Stimulated activated CD8-positive, alpha-beta memory T cell treated with anti-CD3 and anti-CD28 coated beads, Interleukin-4, amount 100 ng/mL, for 1 hour (primary cell): ENCODE measurements at places on chromosomes 1 and 21.

- DNase-seq: no peak
Observed at GRCh38 chr1:206100226-206100815, 16.9 kb downstream of the AVPR1B start.

GRCh38 chr1:20555025-20555757 lies 2.8 kb downstream of the FAM43B start:
- DNase-seq: no peak

- DNase-seq: no peak
Observed at GRCh38 chr1:40317394-40318074, 448 bp upstream of the COL9A2 start.

DNA sequence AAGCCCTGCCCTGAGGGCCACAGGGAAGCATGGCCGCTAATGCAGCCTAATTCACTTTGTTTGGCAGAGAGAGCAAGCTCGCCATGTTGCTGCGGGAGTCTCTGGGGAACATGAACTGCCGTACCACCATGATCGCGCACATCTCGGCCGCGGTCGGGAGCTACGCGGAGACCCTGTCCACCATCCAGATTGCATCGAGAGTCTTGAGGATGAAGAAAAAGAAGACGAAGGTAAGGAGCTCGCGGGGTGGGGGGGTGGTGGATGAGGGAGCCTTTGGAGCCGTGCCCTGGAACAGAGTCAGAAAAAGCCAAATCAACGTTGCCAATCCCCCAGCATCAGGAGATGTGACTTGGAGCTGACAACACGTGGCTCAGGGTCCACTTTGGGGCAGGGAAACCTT lies 529.4 kb downstream of the KIF26B start:
- DNase-seq: no peak

DNA sequence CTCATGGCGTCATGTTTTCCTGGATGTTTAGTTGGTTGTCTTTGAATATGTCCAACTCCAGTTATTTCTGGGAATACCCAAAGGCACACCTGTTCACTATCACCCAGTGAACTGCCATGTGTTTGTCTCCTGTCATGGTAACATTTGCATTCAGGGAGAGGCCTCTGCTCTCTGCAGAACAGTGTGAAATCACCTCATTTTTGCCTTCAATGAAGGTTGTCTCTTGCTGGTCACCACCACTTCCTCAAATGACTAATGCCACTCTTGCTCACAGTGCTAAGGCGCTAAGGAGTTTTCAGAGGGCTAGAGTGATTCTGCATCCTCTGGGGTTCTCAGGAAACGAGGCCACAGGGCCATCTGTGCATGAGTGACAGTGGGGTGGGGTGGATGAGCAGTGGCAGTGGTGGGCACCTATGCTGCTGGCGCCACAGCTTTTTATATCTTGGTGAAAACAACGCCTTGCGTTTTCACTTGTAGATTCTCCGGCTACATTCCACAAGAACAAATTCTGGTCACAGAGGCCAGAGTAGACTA lies 60.0 kb upstream of the ATP5PO start:
- peak; percentile 44 for DNase-seq

DNA sequence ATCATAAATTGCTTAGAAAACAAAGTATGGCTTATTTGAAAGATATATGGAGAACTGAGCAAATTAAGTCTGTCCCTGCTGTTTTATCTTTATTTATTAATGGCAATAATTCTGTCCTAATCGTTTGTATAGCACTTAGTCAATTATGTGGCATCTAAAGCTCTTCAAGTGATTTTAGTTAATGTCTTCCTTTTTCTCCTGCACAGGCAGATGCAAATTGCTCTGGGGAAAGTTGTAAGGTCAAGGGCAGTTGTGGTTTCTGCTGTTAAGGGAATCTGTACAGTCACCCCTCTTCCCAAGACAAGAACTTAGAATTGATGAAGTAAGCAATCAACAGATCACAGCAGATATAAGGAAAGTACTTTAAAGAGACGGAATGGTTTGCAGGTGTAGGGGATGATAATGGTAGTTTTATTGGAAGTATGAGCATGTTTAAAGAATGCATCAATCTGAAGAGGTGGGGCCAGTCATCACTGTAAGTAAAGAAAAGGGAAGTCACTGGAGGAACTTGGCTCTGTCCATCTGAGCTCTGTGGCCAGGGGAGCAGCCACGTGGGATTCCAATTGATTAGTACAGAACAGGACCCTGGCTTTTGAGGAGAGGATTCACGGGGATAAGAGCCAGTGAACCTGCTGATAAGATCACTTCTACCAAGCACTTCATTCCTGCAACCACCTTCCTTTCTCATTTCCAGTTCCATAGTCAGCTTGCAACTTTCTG lies 116.0 kb upstream of the KCNJ6 start:
- no peak for DNase-seq

DNA sequence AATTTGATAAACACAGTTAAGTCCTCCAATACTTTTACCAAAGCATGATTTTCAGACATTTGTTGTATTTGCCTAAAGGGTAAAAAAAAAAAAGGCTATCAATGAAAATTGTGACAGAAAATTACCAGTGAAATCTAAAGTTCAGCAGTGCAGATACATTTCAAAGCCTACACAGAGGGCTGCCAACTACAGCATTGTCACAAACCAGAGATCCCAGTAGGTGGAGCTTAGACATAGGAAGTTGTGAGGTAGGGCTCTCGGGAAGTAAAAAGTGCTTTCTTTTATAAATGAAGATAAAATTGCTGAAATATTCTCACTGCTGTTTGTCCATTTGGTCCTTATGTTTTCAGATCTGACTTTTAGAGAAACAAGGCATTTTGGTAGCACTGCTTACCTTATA lies 123.0 kb downstream of the DYRK1A start:
- no peak for DNase-seq

DNA sequence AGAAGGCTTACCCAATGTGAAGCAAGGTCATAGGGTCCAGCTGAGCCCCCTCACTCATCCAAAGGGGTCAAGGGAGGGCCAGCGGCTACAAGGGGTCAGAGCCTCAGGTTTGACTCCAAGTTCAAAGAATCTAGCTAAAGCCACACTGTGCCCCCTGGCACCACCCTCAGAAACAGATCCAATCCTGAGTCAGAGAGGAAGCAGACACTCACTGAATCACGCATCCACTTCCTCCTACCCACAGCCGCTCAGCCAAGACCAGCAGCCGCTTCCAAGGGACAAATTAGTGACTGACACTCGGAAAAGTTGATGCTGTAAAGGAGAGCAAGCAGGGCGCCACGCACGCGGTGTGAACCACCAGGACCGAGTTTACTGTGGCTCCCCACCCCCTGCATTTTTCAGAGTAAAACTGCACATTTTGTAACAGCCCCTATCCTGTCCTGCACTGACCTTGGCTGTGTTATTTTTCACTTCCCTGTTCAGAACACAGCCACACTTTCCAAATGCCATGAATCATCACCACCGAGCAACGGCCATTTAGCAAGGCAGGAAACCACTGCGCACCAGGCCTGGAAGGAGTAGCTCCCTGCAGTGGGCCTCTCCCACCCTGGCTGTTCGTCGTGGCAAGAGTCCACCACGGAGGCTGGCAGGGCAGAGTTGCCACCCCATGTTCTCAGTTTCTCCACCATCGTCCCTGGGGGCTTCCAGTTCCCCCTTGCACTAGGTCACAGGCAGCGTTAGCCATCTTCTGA lies 147.8 kb downstream of the TOMM20 start:
- DNase-seq: peak; percentile 20

DNA sequence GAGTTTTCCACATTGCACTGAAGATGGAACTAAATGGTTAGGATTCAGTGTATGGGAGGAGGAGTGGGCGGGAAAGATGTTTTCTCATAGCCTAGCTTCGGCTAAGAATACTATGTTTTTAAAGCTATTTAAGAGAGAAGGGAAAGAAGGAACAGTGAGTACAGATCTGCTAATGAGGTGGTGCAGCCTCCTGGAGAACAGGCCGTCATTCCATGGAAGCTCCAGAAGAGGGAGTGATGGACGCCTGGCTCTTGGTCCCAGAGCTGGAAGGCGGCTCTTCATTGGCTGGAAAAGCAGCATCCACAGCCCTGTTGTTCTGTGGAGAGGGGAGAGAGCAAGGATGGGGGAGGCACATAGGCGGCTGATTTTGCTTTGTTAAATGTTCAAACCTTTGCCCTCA lies 6.9 kb downstream of the CAMK1G start:
- DNase-seq: no peak

DNA sequence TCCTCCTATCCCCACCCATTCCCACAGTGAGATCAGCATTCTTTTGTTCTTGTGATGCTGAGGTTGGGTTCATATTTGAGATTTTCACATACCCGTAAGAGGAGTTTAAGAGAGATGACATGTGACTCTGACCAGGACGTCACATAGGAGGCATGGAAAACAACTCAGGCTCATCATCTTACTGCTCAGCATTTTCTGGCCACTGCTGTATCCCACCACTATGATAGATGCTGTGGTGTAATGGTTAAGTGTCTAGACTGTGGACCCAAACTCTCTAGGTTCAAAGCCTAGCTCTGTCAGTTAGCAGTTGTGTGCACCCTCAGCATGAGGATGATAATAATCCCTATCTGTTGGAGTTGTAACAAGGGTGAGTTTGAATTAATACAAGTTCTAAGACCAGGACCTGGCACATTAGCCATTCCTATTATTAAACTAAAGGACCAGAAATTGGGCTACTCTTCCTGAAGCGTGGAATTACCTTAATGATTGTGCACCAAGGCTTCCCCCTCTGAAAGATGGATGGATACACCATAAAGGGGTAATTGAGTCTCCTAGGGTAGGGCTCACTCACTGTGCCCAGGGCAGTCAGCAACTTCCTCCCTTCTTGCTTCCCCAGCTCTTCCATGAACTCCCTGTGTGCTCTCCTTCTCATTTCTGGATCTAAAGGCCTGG lies 40.9 kb downstream of the LGR6 start:
- no peak for DNase-seq

- no peak for DNase-seq
Observed at GRCh38 chr1:98164509-98164908, 243.7 kb upstream of the DPYD start.

DNA sequence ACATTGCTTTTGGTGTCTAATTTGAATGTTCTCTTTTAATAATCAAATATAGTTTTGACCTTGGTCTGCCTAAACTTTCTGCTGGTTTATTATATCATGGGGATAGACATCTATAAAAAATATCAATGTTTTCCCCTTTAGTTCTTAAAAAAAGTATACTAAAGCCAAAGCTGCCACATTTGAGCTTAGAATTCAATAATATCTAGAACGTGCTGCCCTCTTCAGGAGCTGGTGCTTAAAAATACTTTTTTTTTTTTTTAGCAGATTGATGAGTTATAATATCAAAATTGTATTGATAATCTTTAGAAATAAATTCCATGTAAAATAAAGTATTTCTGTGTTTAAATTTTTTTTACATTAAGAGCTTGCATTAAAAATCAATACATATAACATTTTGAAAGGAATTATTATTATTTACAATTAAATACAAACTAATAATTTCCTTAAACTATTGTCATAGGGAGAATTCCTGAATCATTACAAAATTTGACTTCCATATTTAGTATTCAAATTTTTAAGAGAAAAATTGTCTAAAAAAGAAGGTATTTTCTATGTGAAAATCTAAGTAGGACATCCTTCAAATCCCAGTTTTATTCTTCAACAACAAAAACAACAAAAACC lies 40.1 kb upstream of the ADGRL2 start:
- no peak for DNase-seq

DNA sequence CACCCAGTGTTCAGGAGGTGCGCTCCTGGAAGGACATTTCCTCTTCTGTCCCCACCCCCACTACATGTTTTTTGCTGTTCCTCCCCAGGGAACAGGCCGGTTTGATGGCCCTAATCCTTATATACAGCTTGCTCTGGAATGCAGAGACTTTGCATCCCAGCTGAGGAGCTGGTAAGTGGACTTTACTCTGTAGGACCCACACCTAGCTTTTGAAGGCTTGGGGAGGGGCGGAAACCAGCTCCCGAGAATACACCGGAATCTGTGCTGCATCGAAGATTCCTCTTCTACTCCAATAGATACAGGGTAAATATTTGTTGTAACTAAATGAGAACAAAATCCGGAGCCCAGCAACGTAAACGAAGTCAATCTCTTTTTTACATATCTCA lies 1.2 kb upstream of the CGN start:
- DNase-seq: no peak

DNA sequence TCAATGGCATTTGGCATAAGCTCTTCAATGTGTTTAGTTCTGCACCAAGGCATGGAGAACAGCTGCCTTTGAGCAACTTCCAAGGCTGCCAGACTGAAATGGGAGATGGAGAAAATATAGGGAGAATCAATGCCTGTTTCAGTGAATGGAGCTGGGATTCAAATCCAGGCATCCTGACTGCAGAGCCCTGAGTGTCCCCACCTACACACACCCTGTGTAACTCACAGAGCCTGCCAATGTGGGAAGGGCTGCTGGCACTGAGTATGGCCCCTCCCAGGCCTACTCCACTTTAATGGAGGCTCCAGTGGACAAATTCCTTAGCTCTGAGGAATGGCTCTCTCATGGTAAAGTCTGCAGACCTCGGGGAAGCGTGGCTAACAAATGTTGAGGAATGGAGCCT lies 145.6 kb upstream of the TNR start:
- DNase-seq: no peak

GRCh38 chr21:26849428-26850115 lies 4.4 kb upstream of the ADAMTS1 start:
- DNase-seq: no peak

GRCh38 chr1:207398986-207399385 lies 55.1 kb upstream of the CR2 start:
- no peak for DNase-seq

DNA sequence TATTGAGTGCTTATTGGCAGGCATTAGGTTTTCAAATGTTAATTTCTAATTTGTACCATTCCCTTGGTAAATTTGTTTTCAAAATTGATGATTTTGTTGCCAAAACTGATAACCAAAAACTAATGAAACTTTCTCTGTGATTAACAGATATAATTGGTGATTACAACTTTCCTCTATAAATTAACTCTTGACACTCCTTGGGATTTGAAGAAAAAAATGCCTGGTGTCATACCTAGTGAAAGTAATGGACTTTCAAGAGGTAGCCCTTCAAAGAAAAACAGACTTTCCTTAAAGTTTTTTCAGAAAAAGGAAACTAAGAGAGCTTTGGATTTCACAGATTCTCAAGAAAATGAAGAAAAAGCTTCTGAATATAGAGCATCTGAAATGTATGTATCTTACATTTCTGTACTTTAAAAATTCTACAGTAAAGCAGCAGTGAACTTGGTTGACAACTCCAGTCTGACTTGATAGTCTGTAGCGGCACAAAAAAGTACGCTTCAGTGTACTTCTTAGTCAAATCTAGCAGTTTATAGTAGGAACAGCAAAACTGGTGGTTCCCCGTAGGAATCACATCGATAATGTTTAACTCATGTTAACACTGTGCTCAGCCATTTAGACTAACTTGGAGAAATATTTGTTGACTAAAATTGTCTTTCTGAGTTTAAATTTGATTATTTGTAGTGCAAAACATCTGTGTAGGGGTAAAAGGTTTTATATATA lies 3.0 kb downstream of the USP1 start:
- no peak for DNase-seq

DNA sequence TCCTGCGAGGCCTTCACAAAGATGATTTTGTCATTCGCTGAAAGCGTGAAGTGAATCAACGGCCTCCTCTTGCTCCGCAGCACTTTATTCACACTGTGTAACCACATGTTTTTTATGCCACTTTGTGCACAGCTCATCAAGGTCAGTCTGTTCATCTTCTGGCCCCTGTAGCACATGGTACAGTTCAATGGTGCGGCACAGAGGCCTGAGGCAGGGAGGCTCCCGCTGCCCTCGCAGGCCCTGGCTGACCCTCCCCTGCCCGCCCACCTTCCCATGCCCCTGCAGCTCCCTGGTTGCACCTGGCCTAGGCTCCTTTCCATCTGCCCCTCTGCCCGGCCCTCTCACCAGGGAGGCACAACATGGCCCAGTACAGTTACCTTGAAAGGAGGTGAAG lies 87.5 kb downstream of the CD247 start:
- no peak for DNase-seq
